ENCODE measurements at places on chromosomes 3 and 15.

- DNase-seq = no peak
These were observed 396.9 kb downstream of the LRTM1 start for GRCh38 chr3:54530944-54531343.

- DNase-seq = no peak
These were observed 42.1 kb downstream of the DGKG start for GRCh38 chr3:186319945-186320344.

GRCh38 chr3:48945432-48945831 lies 26.8 kb downstream of the ARIH2 start:
- no peak for DNase-seq

- no peak for DNase-seq
These were observed 33.0 kb upstream of the HHATL start for GRCh38 chr3:42735615-42736014.

DNA sequence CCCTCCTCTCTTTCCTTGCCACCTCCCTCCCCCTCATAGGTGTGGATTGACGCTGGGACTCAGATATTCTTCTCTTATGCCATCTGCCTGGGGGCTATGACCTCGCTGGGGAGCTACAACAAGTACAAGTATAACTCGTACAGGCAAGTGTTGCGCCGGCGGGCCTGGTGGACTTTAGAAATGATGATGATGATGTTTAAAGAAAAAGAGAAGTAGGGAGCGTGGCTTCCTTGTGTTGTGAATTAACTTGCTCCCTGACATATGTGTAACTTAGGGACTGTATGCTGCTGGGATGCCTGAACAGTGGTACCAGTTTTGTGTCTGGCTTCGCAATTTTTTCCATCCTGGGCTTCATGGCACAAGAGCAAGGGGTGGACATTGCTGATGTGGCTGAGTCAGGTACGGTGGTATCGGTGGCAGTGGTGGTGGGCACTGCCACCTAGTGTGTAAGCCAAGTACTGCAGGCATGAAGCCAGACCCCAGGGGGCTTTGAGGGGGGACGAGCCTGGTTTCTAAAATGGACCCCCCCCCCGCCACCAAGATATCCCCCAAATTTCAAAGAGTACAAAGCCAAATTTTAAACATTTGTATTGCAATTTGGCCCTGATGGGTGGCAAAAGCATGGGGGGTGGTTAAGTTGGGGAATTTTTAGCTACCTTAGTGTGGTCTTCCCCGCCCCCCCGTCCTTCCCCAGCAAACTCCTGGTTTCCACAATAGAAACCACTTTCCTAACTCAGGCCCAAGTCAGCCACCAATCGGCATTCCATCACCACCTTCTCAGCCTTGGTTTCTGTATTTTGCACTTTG lies 65.6 kb downstream of the SLC6A6 start:
- DNase-seq = no peak

GRCh38 chr15:89749054-89749453 lies 2.0 kb downstream of the MESP1 start:
- DNase-seq = no peak

- no peak for DNase-seq
These were observed 775.2 kb upstream of the GOLIM4 start for GRCh38 chr3:168870892-168871291.

DNA sequence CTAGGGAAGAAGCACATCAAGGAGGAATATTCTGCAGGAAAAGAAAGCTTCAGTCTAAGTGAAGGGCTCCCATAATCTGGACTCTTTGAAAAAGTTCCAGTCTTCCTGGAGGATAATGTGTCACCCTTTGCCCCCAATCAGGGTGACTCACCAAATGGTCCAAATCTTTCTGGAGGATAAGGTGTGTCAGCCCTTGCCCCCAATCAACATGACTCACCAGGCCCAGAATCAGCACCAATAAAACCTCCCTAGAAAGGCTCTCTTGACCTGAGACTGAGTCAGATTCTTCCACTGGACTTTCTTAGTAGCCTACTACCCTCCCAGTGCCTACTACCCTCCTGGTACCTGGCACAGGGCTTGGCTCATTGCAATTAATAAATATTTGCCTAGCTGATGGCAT lies 9.5 kb upstream of the ARL14 start:
- no peak for DNase-seq

GRCh38 chr3:82293867-82294266 lies 532.4 kb upstream of the GBE1 start:
- DNase-seq = no peak

DNA sequence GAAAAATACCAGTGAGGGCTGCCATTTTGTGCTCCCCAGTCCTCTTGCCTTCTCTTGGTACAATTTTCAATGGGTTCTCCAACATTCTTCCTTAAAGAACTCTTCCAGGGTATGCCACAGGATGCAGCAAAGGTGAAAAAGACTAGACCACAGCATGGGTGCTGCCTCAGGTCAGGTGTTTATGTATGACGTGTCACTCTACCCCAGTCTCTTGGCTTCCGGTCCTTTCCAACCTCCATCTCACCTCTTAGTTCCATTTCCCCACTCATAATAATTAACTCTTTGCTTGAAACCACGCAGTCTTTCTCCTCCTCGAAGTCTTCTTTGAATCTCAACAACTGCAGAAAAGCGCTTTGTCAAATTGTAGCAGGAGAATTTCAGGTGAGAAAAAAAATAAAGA lies 104.7 kb upstream of the TBC1D5 start:
- DNase-seq = no peak

GRCh38 chr3:14845180-14845579 lies 26.4 kb downstream of the FGD5 start:
- DNase-seq = no peak

Measured in activated naive CD4-positive, alpha-beta T cell (primary cell).